CD4-positive, alpha-beta T cell treated with Interleukin-4 for 1 hour (primary cell): ENCODE measurements at places on chromosomes 7 and 10.

GRCh38 chr10:10475812-10476211 is 541.9 kb upstream of the CELF2 start:
- DNase-seq: no peak

- DNase-seq: no peak
These were observed 420.8 kb upstream of the AUTS2 start for GRCh38 chr7:69177461-69177861.

GRCh38 chr10:33780961-33781360 is 446.5 kb upstream of the NRP1 start:
- no peak for DNase-seq

DNA sequence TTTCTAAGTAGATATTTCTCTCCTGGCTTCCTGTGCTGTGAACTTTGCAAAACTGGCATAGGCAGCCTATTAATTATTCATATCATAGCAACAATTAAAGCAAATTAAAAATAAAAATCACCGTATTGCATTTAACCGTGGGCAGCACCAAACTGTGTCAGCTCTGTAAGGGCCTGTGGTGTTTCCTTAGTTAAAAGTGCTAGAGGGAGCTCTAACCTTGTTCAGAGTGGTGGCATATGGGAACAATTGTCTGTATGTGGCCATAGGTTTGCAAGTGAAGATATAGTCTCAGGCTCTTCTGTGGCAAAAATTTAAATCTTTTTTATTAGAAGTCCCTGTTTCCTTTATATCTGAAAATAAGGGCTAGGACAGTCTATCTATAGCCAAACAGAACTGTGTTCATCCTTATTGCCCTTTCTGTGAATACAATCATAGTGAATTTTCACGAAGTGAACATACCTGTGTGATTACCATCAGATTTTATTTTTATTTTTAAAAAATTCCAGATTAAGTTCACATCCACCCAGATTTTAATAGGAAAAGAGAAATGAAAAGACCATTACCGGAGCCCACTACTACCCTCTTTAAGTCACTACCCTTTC is 92.6 kb downstream of the POLL start:
- no peak for DNase-seq

- no peak for DNase-seq
These were observed 66.9 kb downstream of the PTPRE start for GRCh38 chr10:127973791-127974311.

GRCh38 chr10:71427246-71427645 is 30.5 kb downstream of the CDH23 start:
- no peak for DNase-seq

GRCh38 chr10:13813550-13813949 is 226.8 kb downstream of the PRPF18 start:
- no peak for DNase-seq

GRCh38 chr7:96992192-96993005 is 13.0 kb upstream of the DLX6 start:
- DNase-seq: no peak

- no peak for DNase-seq
These were observed 215.7 kb upstream of the HABP2 start for GRCh38 chr10:113337142-113337541.

GRCh38 chr10:94279835-94280709 is 82.7 kb downstream of the NOC3L start:
- DNase-seq: peak; percentile 31

DNA sequence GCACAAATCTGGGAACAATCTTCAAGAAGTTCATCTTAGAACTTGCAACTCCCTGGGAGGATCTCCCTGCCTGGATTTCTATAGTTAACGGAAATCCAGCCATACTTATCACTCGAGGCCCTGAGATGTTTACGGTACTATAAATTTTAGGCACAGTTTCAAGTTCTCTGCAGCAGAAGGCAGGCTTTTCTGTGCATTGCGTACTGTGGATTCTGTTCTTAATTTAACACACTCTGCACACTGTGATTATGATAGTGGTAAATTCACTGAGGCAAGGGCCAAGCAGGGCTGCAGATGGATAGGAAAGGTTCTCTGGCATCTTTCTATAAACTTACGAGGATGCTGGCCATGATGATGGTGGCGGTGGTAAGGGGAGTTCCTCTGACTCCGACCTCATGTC is 10.6 kb downstream of the INHBA start:
- no peak for DNase-seq

GRCh38 chr10:66144016-66144415 is 781.8 kb upstream of the LRRTM3 start:
- DNase-seq: no peak

- DNase-seq: no peak
These were observed 80.6 kb downstream of the USP6NL start for GRCh38 chr10:11530806-11531205.

DNA sequence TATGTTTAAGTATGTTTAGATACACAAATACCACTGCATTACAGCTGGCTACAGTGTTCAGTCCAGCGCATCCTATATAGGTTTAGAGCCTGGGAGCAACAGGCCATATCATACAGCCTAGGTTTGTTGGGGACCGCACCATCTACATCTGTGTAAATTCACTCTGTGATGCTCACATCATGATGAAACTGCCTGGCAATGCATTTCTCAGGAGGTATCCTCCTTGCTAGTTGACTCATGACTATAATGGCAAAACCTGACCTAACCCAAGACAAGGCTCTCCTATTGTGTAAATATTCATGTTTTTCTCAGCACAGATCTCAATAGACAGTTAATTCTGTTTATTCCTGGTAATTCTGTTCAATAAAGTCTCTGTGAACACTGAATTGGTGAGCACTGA is 240.7 kb upstream of the PFKP start:
- no peak for DNase-seq

DNA sequence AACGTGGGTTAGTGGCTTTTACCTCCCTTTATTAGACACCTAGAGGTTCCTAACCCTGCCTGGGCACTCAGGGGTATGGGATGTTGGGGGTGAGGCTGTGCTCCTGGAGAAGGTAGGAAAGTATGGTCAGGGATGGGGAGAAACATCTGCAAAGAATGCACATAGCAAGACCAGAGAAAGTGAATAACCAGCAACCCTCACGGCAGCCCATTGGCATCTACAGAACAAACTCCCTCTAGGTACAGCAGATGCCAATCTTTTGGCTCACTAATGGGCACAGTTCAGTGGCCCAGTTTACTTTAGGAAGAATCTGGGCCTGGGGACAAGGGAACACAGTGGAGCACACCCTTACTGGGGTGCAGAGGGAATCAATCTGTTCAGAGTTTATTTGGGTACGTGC is 143.9 kb downstream of the JAZF1 start:
- no peak for DNase-seq

GRCh38 chr10:92173996-92174395 is 116.9 kb downstream of the CPEB3 start:
- DNase-seq: no peak

DNA sequence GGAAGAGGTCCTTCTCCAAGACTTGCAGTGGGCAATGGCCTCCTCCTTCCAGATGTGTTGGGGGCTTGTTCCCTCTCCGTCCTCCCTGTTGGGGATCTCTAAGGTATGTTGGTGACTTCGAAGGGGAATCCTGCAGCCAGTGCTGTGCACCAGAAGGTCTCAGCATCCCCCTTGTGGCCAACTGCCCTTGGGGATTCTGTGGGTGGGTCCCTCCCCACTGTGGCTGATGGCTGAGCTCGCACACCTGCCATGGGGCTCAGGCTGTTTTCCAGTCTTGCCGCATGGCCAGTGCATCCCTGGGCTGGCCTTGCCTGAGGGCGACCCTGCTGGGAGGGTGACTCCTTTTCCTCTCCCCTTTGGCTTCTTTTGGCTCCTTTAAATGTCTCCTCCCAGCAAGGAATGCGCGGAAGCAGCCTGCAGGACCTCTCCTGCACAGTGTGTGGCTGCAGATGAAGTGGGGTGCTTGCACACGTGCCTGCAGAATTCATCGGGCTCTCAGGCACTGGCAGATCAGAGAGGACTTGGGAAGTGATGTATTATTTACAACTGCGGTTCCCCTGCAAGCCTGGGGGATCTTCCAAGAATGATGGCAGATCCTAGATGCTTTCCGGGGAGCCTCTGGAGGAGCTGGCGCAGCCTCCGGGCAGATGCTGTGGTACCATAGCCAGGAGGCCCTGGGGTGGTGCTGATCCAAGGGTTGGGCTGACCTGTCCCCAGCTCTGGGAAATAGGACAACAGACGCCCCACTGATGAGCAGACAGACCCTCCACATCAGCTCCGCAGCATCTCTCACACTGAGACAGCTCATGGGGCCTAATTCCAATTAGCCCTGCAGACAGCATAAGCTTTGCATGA is 410.0 kb downstream of the TCERG1L start:
- no peak for DNase-seq
